ENCODE measurements at places on chromosomes 2 and 18. TPM values are rescaled to one million over a fixed set of nuclear protein-coding genes. Genes with fewer than 3 reads are reported as not detected.

DNA sequence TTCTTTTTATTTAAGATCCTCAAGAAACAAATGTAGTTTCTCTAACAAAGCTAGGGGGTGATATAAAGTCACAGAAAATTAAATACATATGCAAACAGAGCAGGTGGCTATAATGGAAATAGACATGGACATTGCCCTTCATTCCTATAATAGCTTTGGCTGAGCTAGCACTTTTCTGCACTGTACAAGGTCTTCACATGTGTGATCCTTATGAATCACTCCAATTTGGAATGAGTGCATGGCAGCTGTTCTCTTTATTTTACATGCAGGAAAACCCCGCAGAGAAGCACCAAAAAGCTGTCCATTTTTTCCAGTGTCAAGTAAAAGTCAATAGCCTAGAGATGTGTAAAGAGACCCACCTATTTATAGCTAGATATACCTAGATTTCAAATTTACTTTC lies 747.4 kb upstream of the SLC8A1 start:
- H3K4me3 ChIP-seq = no peak overlapping the region
- no peak for DNase-seq
- no peaks in the 10 kb centered on the region for H3K27me3 ChIP-seq

DNA sequence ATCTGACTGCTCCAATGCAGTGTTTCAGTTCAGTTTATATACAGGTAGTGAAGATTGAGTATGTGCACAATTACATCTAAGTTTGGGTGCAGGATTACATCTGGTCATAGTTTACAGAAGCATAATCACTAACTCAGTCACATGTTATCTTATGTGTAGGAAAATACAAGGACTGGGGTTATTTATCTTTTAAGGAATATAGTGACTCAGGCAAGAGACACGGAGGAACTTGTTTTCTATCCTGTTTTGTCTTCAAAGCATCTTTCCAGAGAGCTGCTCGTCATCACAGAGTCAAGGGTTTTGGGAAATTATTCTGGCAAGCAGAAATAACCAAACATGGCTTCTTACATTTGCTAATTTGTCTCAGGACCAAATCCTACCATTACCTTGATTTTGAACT lies 1371.5 kb upstream of the TMEFF2 start:
- H3K27me3 ChIP-seq = no peaks in the 10 kb centered on the region
- H3K4me1 ChIP-seq = no peaks in the 10 kb centered on the region
- no peak for DNase-seq
- H3K4me3 ChIP-seq = no peak overlapping the region

DNA sequence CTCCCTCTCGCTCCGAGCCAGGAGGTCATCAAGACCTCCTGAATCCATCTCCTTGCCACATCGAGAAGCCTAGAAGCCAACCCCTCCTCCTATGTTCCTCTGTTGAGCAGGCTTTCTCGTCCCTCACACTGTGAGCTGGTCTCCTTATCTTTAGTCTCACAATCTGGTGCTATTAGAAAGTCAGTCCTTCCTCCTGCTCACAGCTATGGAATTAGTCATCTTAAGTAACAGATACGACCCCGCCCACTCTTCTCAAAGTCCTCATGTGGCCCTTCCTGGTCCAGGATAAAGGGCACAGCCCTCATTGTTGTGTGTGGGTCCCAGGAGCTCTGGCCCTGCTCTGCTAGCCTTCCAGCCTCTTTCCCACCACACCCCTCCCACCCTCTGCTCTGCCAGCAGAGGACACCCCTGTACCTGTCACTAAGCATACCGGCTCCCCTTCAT lies 41.4 kb upstream of the TRIB2 start:
- H3K27ac ChIP-seq = no peak overlapping the region
- no peaks in the 10 kb centered on the region for H3K4me1 ChIP-seq
- H3K4me3 ChIP-seq = no peak overlapping the region
- no peaks in the 10 kb centered on the region for H3K27me3 ChIP-seq
- no peak for DNase-seq

GRCh38 chr2:9708683-9709538 lies 78.1 kb upstream of the YWHAQ start:
- no peak for DNase-seq
- H3K27me3 ChIP-seq = no peaks in the 10 kb centered on the region
- no peak overlapping the region for H3K4me3 ChIP-seq
- H3K27ac ChIP-seq = no peak overlapping the region
- no peaks in the 10 kb centered on the region for H3K4me1 ChIP-seq

- H3K27ac ChIP-seq = no peak overlapping the region
- no peaks in the 10 kb centered on the region for H3K4me1 ChIP-seq
- no peaks in the 10 kb centered on the region for H3K27me3 ChIP-seq
- no peak for DNase-seq
- no peak overlapping the region for H3K4me3 ChIP-seq
These were observed 57.4 kb upstream of the COL3A1 start for GRCh38 chr2:188916736-188917135.

DNA sequence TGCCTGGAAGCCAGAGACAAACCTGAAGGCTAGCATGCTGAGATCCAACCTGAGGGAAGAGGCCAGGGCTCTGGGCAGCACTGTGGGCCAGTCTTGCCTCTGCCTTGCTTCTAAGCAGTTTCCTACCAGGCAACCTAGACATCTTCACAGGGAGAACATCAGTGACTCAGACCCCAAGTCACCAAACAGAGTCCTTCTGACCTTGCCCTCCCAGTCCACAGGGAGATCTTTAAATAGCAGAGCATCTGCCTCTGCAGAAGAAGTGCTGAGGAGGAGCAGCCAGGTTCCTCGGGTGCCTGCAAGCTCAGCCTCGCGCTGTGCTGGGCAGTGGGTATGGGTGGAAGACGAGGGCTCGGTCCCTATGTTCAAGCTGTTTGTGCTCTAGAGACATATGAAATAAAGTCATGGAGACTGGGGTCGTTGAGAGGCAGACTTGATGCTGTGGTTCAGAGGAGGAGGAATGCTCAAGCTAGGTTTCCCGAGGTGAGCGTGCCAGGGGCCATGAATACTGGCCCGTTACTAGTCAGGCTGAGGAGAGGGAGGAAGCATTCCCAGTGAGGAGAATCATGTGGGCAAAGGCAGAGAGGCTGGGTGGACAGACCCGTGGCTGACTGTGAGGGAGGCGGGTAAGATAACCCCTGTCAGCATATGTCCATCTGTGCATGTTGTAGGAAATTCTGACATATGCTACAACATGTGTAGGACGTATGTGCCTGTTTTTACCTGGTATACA lies 66.5 kb downstream of the BOLA3 start:
- no peak overlapping the region for H3K4me3 ChIP-seq
- H3K36me3 ChIP-seq = peaks cover 20% of the 10 kb centered on the region
- no peaks in the 10 kb centered on the region for H3K27me3 ChIP-seq
- no peak for DNase-seq
- H3K27ac ChIP-seq = no peak overlapping the region

CFAP53 gene
- total RNA-seq = 0.13 TPM
